ENCODE measurements at places on chromosomes 6 and 20.

DNA sequence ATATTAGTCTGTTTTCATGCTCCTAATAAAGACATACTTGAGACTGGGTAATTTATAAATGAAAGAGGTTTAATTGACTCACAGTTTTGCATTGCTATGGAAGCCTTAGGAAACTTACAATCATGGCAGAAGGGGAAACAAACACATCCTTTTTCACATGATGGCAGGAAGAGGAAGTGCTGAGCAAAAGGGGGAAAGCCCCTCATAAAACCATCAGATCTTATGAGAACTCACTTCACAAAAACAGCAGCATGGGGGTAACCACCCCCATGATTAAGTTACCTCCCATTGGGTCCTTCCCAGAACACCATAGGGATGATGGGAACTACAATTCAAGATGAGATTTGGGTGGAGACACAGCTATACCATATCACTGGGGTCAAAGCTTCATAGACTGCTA, 254.2 kb downstream of the ERMARD start:
- no peak for DNase-seq

- DNase-seq = no peak
These were observed 8.2 kb downstream of the GCNT2 start for GRCh38 chr6:10529231-10529801.

DNA sequence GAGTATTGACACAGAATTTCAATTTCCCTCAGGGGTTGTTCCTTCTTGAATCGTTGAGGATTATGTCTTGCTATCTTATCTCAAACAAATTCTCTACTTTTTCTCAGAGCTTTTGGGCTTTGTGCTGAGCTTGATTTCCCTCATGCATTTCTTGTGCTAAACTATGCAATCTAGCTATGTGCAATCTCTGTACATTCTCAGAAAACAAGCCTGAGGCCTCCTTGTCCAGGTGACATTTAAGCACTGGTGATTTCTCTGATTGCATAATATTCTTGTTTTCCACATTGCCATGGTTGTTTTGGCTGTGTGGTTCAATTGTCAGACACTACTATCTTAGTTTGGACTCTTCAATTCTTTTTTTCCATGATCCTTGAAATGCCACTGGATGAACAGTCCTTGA, 81.2 kb upstream of the MAN1A1 start:
- no peak for DNase-seq

- no peak for DNase-seq
These were observed 97.1 kb downstream of the ZFAND3 start for GRCh38 chr6:37916675-37917074.

DNA sequence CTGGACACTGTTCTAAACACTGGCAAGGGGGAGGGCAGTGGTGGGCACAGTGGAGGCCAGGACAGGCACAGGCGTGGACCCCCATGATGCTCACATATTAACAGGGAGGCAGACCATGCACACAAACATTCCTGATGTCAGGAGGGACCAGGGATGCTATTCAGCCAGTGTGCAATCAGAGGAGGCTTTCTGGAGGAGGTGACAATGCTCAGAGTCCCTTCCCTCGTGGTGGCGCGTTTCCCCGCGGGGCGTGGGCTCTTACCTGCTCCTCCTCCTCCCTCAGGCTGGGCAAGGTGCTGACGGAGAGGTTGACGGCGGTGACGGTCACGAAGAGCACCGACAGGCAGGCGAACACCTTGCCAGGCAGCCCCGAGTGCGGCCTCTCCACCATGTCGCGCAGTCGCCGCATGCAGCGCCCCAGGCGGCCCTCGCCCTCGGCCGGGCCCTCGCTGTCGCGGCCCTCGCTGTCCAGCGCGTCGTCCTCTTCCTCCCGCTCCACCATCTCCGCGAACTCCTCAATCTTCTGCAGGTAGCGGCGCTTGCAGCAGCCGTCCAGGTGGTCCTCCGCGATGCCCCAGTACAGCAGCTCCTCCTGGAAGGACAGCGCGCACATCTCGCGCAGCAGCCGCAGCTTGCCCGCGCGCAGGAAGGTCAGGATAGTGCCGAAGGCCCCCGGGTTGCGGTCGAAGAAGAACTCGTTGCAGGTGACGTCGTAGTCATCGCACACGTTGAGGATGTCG, 13.4 kb downstream of the KCNG1 start:
- DNase-seq = no peak

- peak; percentile 31 for DNase-seq
These were observed 10.2 kb downstream of the UBE3D start for GRCh38 chr6:83055366-83055964.

- DNase-seq = no peak
These were observed 24.0 kb downstream of the CMTR1 start for GRCh38 chr6:37456816-37457560.

DNA sequence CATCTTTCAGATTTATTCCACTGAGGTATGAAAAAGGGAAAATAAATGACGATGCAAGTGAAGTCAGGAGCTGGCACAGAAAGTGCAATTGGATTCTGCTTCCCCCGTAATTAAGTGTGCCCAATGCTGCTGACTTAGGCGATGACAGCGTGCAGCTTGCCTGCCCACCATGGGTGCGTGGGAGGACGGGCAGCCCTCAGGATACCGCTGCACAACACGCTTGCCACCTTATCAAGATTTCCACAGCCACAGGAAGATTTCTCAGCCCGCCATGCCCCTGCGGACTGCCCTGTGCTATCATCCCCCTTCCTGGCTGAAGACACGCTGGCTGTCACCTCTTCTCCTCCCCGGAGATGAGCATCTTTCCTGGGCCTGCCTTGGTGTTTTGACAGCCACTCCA, 103.3 kb upstream of the BACH2 start:
- DNase-seq = no peak

- peak; percentile 43 for DNase-seq
These were observed 741 bp downstream of the PTPN1 start for GRCh38 chr20:50510706-50511542.

DNA sequence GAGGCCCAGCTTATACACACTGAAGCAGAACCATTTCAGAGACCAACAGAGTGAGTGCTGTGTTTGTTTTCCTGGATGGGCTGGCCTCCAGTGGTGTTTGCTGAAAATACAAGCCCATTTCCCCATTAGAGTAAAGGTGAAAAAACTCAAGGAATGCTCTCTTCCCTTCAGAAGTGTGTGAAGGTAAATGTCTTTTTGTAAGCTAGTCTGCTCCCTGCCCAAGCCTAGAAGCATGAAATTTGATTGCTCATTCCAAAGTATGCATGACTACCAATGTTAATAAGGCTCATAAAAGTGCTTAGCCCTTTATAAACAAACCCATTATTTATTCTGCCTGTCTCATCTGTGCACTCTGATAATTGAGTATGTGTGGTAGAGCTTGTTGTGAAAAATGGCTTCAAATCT, 59.1 kb downstream of the ADGRF1 start:
- DNase-seq = peak; percentile 23

- no peak for DNase-seq
These were observed 128.9 kb downstream of the TMEM200A start for GRCh38 chr6:130494729-130495128.

DNA sequence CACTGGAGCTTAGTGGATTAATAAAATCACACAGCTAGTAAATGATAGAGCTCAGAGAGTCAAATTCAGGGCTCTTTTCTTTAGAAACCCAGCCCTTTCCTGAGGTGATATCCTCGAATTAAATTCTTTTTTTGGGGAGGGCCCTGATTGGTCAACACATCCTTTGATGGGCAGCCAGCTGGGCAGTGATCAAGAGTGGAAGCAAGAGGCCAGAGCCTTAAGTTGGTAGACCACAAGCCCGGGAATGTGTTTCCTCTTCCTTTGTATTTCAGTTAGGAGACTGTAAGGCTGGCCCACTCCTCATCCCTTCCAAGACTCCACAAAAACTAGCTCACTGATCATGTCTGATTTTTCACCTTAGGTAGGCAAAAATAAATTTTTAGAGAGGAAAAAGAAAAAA, 640.5 kb downstream of the DHX35 start:
- no peak for DNase-seq

DNA sequence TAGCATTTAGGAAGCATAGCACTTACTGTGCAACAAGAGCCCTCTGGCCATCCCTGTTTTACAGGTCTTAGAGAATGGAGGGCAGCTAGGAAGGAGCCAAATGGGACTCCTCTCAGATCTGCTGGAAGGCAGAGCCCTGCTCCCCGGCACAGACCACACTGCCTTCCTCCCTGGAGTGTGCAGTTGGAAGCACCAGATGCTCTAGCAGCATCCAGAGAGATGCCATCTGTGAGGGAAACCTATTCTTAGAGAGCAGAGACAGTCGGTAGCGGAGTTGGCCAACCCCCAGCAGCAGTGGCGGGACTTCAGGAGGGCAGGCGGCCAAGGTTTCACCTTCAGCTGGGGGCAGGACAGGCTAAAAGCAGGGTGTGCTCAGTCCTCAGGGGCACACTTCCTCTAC, 16.7 kb upstream of the E2F1 start:
- peak; percentile 34 for DNase-seq

DNA sequence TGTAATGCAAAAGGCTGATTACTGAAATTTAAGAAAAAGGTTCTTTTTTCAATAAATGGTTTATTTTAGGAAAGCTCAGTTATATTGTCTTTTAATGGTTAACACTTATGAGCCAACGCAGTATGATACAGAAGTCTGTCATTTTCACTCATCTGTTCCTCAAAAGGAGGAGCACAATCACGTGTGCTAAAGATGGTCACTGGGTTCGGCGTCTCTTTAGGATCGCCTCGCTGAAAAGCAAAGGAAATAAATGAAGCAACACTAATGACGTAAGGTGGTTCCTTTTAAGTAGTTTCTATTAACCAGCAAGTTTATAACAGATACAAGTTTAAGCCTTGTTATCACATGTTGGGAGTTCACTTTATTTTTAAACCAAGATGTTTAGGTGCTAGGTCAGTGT, 125.7 kb downstream of the MAP3K4 start:
- DNase-seq = no peak

GRCh38 chr6:25136854-25137253, 142.3 kb upstream of the CARMIL1 start:
- DNase-seq = peak; percentile 66

- DNase-seq = no peak
These were observed 156.6 kb upstream of the TAB2 start for GRCh38 chr6:149160943-149161342.

DNA sequence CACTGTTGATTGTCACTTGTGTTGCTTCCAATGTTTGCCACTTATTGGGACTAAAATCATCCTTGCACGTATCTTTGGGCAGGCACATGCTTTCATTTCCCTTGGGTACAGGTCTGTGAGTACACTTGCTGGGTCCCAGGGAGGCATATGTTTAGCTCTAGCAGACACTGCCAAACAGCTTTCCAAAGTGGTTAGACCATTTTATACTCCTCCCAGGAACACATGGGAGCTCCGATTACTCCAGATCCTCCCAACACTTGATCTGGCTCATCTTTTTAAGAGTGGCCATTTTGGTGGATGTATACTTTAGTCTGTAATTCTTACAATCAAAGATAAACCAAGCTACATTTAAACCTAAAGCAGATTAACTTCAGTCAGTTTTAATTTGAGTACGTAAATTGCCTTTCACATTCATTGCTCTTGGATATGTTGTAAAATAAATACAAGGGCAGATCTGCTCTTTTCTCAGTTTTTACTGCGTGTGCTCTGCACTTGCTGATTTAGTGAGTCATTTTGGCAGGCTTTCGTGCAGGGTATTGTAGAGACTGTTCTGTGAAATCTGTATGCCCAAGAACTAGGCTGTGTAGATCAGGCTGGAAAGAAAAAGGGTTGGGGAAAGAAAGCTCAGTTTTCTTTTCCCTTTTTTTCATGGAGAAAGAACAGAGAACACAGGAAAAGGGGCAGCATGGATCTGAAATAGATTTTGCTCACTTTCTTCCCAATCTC, 19.5 kb downstream of the SLC22A1 start:
- no peak for DNase-seq

GRCh38 chr20:18719426-18719825, 94.2 kb upstream of the SCP2D1 start:
- DNase-seq = no peak

DNA sequence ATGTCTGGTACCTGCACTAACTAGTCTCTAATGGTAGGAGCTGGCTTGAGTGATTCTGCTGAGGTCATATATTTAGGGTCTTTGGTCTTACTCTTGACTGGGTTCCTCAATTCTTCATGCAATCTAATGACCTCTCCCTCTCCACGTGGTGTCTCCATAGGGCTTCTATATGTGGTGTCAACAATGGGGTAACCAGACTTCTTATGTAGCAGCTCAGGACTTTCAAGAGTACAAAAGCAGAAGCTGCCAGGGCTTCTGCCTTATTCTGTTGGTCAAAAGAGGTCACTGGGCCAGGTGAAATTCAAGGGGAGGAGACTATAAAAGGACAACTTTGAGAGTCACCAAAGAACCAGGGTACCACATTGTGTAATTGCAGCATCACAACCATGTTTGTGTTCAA, 54.3 kb downstream of the NUS1 start:
- no peak for DNase-seq

GRCh38 chr6:26115226-26115625, 28.0 kb downstream of the HFE start:
- DNase-seq = no peak

DNA sequence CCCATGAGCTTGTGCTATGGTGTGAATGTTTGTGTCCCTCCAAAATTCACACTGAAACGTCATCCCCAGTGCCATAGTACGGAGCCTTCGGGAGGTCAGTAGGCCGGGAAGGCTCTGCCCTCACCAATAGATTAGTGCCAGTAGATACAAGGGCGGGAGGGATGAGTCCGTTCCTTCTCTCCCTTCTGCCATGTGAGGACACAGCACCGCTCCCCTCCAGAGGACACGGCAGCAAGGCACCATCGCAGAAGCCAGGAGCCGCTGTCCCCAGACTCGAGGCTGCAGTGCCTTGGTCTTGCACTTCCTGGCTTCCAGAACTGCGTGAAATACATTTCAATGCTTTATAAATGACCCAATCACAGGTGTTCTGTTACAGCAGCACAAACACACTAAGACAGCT, 39.2 kb upstream of the BHLHE23 start:
- no peak for DNase-seq

GRCh38 chr6:132687306-132687705, 26.5 kb downstream of the VNN1 start:
- DNase-seq = no peak

DNA sequence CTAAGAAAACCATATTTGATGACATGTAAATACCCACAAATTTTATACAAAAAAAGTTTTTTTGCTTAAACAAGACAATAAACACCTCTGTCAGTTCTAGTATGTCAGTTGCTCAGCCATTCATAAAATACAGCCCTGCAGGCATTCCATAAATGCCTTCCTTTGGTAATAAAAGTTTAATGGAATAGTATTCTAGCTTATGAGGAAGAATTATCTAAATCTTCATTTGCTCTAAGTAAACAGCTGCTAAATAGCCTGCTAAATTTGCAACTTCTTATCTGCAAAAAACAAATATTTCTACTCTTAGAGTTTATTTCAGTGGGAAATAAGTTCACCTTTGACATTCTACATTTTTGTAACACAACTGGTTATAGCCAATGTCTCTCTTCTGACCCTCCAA, 108.8 kb downstream of the SMLR1 start:
- no peak for DNase-seq

DNA sequence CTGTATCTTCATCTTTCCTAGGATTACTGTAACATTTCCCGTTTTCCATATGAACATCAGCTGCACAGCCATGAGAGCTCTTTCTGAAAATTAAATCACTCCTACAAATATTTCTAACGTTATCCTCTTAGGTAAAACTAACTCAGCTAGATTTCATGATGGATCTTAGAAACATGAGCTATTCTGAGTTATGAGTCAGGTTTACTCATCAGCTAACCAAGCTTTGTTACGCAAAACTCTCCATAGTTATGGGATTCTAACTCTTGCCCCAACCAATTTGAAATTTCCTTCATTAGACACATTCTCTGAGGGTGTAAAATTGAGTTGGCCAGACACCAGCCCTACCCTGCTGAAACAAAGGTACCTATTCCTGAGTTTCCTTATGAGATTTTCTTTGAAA, 14.0 kb downstream of the DEFB110 start:
- no peak for DNase-seq
